ENCODE measurements at places on chromosomes 7 and 10.

- DNase-seq: no peak
Measured at GRCh38 chr7:80624763-80625162, 13.7 kb upstream of the CD36 start.

DNA sequence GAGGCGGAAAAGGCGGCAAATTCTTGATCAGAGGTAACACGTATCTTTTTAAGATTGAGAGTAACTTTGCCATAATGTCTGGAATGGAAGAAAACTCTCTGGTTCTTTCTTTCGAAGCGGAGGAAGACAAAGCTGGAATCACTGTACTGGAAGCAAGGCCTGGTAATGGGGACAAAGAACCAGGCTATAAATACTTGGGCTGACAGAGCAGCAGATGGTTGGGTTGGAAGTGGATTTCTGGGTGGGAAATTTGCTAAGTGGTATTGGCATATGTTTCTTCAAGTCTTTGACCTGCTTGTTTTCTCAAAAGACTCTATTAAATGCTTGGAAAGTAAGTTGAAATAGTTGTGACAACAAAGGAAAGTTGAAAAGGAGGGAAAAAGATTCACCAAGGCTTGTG lies 87.3 kb upstream of the SFMBT2 start:
- DNase-seq: no peak

DNA sequence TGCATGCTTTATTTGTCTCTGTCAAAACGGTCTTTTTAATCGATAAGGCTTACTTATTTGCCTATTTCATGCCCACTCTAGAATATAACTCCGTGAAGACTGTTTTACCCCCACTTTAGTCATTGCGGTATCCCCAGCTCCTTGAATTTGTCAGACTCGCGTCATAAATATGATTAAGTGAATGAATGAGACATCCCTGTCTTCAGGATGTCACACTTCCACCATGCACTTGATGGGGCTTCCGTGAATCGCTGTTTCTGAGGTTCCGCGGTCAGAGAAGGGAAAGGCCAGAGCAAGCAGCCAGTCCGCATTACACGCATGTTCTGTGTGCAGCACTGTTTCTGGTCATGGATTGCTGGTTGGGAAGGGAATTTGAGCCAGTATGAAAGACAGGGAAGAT lies 138.8 kb downstream of the CELF2 start:
- no peak for DNase-seq

DNA sequence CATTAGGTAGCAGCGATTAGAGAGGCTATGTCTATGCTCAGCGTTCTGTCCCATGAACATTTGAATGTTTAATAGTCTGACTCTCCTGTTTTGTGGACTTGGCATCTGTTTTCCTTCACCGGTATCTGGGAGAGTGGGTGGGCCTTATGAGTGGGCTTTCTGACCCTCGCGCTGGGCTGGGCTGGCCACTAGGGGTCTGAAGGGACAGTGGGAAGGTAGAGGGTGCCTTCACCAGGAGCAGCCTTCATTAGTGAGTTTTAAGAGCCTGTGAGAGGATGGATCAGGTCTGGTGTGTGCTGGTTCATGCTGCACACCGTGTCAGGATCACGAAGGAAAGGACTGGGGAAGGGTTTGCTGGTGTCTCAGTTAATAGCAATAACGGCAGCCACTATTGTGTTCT lies 33.4 kb downstream of the DCLRE1A start:
- no peak for DNase-seq

DNA sequence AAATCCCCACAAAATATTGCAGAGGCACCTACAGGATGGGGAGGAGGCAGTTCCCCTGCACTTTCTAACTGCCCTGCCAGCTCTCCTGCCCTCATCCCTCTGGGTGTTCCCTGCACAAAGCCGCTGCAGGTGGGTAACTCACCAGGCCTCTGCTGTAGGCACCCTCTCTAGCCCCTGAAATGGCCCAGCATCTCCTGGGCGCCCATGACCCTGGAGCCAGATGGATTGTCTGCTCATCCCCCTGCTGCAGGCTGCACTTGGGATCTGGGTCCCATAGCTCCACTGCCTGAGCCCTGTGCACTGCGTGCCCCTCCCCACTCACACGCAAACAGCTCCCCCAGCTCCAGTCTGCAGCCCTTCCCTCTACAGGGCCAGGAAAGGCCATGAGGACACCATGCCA lies 130.9 kb downstream of the C10orf105 start:
- DNase-seq: no peak

Measured in inflammatory macrophage (primary cell).